ENCODE measurements at places on chromosomes 7 and 10. TPM values are rescaled to one million over a fixed set of nuclear protein-coding genes. Genes with fewer than 3 reads are reported as not detected.

- DNase-seq: no peak
- peaks cover 17% of the 10 kb centered on the region for H3K4me1 ChIP-seq
- no peak overlapping the region for H3K27ac ChIP-seq
- no peak overlapping the region for H3K4me3 ChIP-seq
- no peaks in the 10 kb centered on the region for H3K27me3 ChIP-seq
Observed at GRCh38 chr7:1741751-1742554, 71.9 kb downstream of the ELFN1 start.

SPDYE11 gene
- not detected for total RNA-seq

FOXI2 gene
- total RNA-seq: not detected

DOCK4 gene
- total RNA-seq: 100 TPM

- no peak overlapping the region for H3K4me3 ChIP-seq
- DNase-seq: no peak
- H3K36me3 ChIP-seq: no peaks in the 10 kb centered on the region
Observed at GRCh38 chr7:80039251-80039884, 95.3 kb upstream of the GNAI1 start.

DNA sequence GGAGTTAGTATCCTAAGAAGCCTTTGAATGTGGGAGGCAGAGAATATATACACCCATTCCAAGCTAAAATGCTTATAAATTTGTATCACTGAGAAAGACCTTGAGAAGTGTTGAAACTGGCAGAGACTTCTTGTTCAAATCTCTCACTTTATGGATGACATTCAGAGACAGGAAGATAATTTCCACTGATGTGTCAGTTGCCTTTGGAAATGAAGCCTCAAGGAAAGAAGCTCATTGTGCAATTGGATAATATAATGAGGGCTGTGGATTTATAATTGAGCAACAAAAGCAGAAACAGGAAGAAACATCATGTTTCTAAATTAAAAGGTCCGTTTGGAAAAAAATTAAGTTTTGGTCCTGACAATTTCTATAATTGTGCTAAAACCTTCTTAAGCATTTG is 789.9 kb upstream of the IGFBP3 start:
- H3K36me3 ChIP-seq: no peaks in the 10 kb centered on the region
- H3K4me3 ChIP-seq: no peak overlapping the region
- no peaks in the 10 kb centered on the region for H3K27me3 ChIP-seq
- H3K4me1 ChIP-seq: peaks cover 7% of the 10 kb centered on the region
- H3K27ac ChIP-seq: no peak overlapping the region

DNA sequence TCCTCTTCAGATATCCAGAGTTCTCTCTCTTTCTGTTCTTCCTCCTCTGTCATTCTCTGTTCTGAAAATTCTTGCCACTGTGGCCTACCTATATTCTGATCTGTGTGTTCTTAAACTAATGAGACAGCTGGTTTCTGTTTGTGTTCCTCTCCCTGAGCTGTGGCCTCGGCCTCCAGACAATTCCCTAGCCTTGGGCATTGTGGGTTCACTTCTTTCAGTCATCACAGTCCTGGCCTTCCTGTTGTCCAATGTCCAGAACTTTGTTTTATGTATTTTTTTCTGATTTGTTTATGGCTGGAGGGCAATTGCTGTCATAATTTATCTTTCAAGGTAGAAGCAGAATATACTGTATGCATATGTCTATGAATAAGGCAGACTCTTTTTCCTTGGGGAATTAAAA is 173.2 kb upstream of the MTPN start:
- no peak for DNase-seq
- H3K27ac ChIP-seq: no peak overlapping the region
- no peaks in the 10 kb centered on the region for H3K27me3 ChIP-seq
- no peak overlapping the region for H3K4me3 ChIP-seq

TMEM176A gene
- 63.7 TPM for total RNA-seq

DNA sequence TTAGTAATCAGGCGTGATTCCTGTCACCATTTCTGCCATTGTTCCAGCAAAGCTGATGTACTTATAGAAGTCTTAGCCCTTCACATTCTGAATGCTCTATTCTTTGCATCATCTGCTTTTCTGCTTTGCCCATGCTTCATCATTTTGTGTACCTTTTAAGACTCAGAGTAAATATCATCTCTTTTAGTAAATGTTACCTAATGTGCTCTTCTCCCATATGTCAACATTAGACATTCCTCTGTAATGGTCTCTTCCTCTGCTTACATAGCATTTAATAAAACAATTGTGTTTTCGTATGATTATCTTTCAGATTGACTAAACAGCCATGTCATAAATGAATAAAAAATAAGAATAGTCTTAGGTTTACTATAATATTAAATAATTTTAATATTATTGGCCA is 719.6 kb upstream of the GRM3 start:
- no peak overlapping the region for H3K4me3 ChIP-seq
- H3K4me1 ChIP-seq: no peaks in the 10 kb centered on the region
- H3K27me3 ChIP-seq: no peaks in the 10 kb centered on the region
- no peak overlapping the region for H3K27ac ChIP-seq
- DNase-seq: no peak
- no peaks in the 10 kb centered on the region for H3K36me3 ChIP-seq

NUDT13 gene
- 2.3 TPM for total RNA-seq

OPN4 gene
- not detected for total RNA-seq

- no peak for DNase-seq
- no peaks in the 10 kb centered on the region for H3K27me3 ChIP-seq
- H3K4me3 ChIP-seq: no peak overlapping the region
Observed at GRCh38 chr10:97596101-97597082, 6.9 kb downstream of the C10orf62 start.

ADIRF gene
- total RNA-seq: 155 TPM

KCNMA1 gene
- total RNA-seq: 26.3 TPM

DNA sequence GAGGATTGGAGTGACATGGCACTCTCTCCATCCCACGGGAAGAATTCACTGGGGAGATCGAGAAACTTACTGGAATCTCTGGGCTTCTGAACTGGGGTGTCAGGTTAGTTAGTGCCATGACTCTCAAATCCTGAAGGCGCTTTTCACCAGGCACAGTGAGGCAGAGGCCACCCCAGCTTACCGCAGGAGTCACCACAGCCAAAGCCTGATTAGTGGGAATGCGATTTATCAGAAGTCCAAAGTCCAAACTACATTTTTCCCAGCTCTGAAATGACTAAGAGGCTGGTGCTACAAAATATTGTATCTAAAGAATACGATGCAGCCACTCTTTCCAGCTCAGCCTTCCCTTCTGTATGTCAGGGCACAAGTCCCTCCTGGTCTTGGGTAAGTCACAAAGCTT is 334.8 kb upstream of the SHH start:
- no peaks in the 10 kb centered on the region for H3K4me1 ChIP-seq
- no peak overlapping the region for H3K27ac ChIP-seq
- H3K27me3 ChIP-seq: no peaks in the 10 kb centered on the region
- no peaks in the 10 kb centered on the region for H3K36me3 ChIP-seq
- DNase-seq: no peak

GRCh38 chr7:107744345-107744750 is 406 bp downstream of the CBLL1 start:
- no peak for DNase-seq
- H3K27me3 ChIP-seq: no peaks in the 10 kb centered on the region
- H3K27ac ChIP-seq: peak overlapping the region; percentile 95
- peak overlapping the region; percentile 82 for H3K4me3 ChIP-seq
- H3K4me1 ChIP-seq: peaks cover 33% of the 10 kb centered on the region
- peaks cover 9% of the 10 kb centered on the region for H3K36me3 ChIP-seq

GRCh38 chr7:157041004-157041403 is 30.5 kb upstream of the MNX1 start:
- DNase-seq: no peak
- peaks cover 1% of the 10 kb centered on the region for H3K27me3 ChIP-seq
- H3K4me3 ChIP-seq: no peak overlapping the region
- no peaks in the 10 kb centered on the region for H3K4me1 ChIP-seq
- no peak overlapping the region for H3K27ac ChIP-seq

DNA sequence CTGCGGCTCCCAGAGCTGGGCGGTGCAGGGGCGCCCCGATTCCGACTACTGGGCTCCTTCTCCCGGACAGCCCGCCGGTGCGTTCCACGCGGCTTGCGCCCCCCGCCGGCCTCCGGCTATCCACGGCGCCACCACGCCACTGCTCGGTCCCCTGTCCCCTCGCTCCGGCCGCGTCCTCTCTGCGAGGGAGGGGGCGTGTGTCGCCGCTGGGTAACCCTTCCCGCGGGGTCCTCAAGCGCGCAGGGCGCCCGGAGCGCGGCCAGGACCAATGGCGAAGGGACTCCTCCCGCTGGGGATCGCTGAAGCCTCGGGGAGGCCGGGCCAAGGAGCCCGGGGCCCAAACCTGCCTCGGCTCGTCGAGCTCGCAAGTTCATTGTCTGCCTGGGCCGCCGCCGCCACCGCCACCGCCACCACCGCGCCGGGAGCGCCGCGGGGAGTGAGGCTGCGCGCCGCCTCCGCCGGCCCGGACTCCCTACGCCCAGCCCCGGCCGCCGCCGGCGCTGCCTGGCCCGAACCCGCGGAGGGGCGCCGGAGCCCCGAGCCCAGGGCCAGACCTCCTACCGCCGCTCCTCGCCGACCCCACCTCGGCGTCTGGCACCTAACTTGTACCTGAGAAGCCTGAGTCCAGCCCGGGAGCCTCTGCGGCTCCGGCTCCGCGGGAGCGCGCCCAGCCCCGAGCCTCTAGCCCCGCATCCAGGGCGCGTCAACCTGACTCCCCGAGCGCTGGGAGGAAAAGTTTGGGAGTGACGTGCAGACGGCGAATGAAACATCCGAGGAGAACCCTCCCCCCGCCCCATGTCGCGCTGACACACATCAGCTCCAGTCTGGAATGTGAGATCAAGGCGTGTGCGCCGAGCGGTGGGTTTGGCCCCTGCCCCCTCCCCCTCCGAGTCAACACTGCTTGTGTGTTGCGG is at the start of gene CHST15:
TSS of gene CHST15 (minus strand) at position 739 of the 914 bp plus-strand sequence. CDS start 47,386 bp downstream, outside the sequence.
- peak; percentile 83 for DNase-seq
- H3K4me3 ChIP-seq: peak within 1 kb of the TSS; percentile 69
- H3K36me3 ChIP-seq: no peaks in the 10 kb centered on the region

- H3K27ac ChIP-seq: no peak overlapping the region
- no peaks in the 10 kb centered on the region for H3K27me3 ChIP-seq
- H3K36me3 ChIP-seq: no peaks in the 10 kb centered on the region
- no peak overlapping the region for H3K4me3 ChIP-seq
- DNase-seq: no peak
Observed at GRCh38 chr10:29929006-29929405, 130.4 kb downstream of the JCAD start.

GRCh38 chr10:59793919-59794318 is 40.7 kb upstream of the MRLN start:
- H3K36me3 ChIP-seq: peaks cover 56% of the 10 kb centered on the region
- H3K4me3 ChIP-seq: no peak overlapping the region
- H3K27me3 ChIP-seq: no peaks in the 10 kb centered on the region
- no peaks in the 10 kb centered on the region for H3K4me1 ChIP-seq

GRCh38 chr7:50978633-50979215 is 196.0 kb upstream of the GRB10 start:
- H3K4me1 ChIP-seq: no peaks in the 10 kb centered on the region
- H3K27ac ChIP-seq: no peak overlapping the region
- H3K4me3 ChIP-seq: no peak overlapping the region

- H3K4me1 ChIP-seq: peaks cover 30% of the 10 kb centered on the region
- H3K27me3 ChIP-seq: no peaks in the 10 kb centered on the region
- DNase-seq: no peak
Observed at GRCh38 chr10:95260909-95261552, 29.8 kb downstream of the PDLIM1 start.

DNA sequence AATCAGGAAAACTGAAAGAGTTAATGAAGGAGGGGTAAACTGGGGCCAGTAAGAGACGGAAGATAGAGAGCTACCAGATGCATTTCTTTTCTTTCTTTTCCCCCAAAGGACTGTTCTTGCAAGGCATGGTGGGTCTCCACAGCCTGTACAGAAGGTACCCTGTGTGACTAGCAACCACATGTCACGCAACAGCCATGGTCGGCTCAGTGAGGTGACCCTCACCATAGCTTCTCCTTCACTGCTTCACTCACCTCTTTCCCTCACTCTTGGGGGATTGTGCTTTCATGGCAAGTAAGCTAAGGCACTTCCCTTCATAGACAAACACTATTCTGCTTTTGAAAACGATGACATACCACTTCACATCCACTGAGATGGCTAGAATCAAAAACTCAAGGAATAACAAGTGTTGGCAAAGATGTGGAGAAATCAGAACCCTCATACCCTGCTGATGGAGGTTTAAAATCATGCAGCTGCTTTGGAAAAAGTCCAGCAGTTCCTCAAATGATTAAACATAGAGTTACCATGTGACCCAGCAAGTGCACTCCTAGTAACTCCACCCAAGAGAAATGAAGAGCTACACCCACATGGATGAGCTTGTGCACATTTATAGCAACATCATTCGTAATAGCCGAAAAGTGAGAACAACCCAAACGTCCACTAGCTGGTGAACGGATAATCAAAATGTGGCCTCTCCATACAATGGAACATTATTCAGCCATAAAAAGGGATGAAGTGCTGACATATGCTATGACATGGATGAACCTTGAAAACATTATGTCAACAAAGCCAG is 3.8 kb upstream of the INSIG1 start:
- H3K27ac ChIP-seq: no peak overlapping the region
- DNase-seq: no peak
- H3K4me3 ChIP-seq: no peak overlapping the region
- H3K27me3 ChIP-seq: no peaks in the 10 kb centered on the region
- H3K36me3 ChIP-seq: no peaks in the 10 kb centered on the region

GRCh38 chr7:11416641-11417458 is 415.1 kb downstream of the THSD7A start:
- H3K27me3 ChIP-seq: no peaks in the 10 kb centered on the region
- H3K4me3 ChIP-seq: no peak overlapping the region
- no peak overlapping the region for H3K27ac ChIP-seq
- no peaks in the 10 kb centered on the region for H3K4me1 ChIP-seq

IKZF5 gene
- 19.9 TPM for total RNA-seq

SUGCT gene
- 4.1 TPM for total RNA-seq

Data from upper lobe of right lung (tissue), 1 donor.